ENCODE measurements at places on chromosomes 2 and 18.
A peak's percentile ranks its signal among the peaks of the same experiment; 100 is the strongest.

GRCh38 chr18:47746615-47747014, 183.8 kb downstream of the SMAD2 start:
- ATAC-seq: no peak

- ATAC-seq: peak; percentile 94
Observed at GRCh38 chr2:44616667-44617155, 255.0 kb downstream of the CAMKMT start.

- ATAC-seq: no peak
Observed at GRCh38 chr18:47545613-47546012, 294.2 kb upstream of the SKOR2 start.

- no peak for ATAC-seq
Observed at GRCh38 chr2:127405255-127405610, 13.0 kb upstream of the PROC start.

DNA sequence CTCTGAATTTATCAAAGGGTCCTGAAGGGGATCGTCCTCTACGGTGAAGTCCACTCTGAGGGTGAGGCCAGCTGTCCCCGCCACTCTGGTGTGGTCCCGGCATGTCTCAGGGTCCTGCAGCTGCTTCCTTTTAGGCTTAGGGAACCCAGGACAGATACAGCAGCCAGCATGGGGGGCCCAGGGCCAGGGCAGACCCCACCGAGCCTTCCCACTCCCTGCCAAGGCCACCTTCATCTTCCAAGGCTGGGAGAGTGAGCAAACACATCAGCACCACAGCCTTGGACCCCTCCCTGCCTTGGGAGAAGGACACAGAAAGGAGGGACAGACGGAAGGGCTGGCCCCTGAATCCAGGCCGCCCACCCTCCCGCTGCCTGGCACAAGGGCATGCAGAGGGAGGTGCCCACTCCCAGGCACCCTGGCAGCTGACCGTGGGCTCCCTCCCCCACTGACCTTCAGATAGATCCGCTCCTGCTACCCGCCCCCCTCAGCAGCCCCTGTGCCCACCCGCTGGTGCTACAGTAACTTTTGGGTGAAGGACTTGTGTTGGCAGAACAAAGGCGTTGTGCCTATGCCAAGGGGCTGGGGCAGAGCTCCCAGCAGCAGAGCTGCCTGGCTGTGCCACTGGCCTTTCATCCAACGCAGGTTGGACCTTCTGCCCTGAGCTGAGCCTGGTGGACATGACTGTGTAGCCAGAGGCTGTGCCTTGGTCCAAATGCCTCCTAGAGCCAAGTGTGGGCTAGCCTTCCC, 7.6 kb downstream of the CYP26B1 start:
- ATAC-seq: no peak

GRCh38 chr2:73291461-73292315, 1.7 kb downstream of the EGR4 start:
- ATAC-seq: no peak

- no peak for ATAC-seq
Observed at GRCh38 chr2:233179848-233180366, 71.6 kb upstream of the ATG16L1 start.

DNA sequence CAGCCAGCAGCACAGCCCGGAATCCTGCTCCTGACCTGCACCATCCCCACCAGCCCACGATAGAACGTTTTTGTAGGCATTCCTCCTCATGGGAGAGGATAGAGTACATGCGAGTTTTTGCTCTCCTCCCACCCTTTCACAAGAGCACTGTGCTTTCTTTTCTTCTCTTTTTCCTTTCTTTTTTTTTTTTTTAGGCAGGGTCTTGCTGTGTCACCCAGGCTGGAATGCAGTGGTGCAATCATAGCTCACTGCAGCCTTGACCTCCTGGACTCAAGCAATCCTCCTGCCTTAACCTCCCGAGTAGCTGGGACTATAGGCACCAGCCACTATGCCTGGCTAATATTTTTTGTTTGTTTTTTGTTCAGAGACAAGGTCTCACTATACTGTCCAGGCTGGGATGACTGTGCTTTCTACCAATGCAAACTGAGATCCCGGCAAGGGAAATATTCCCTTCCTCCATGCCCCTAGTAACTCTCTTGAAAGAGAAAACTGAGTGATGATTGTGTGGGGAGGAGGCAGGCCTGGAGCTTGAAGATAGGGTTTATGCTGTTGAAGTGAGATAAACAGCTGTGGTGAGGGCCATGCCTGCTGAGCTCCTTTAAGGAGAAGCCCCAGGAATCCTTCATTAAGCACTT, 82.6 kb upstream of the TXNDC2 start:
- ATAC-seq: no peak

DNA sequence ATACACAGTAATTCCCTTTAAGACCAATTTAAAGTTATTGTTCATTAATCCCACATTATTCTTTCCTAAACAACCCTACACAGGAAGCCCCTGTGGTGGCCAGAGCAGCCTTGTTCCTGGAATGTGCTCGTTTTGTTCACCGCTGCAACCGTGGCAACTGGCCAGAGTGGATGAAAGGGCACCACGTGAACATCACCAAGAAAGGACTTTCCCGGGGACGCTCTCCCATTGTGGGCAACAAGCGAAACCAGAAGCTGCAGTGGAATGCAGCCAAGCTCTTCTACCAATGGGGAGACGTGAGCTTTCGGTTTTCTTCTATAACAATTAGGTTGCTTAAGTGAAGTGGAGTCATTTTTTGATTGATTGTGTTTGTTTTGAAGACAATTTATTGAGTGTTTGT, 101.0 kb downstream of the UNC80 start:
- ATAC-seq: no peak

GRCh38 chr2:204560902-204561301, 15.6 kb downstream of the PARD3B start:
- ATAC-seq: no peak

DNA sequence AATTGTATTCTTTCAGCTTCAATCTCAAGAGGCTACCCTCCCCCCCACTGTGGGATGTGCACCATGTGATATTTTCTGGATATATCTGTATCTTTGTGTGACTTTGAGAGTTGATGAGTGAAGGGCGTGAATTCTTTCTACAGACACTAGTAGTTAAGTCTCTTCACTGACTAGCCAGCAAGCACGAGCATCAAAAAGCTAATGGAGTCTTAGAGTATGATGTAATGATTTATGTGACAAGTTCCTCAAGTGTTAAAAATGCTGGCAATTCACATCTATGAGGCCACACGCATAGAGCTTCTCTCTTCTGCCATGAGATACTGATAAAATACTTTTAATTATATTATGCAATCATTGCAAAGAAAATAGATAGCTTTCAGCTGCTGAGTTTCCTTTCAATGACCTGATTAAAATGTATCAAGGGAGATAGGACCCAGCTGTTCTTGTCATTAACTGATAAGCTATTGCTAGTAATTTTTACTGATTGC, 304.8 kb downstream of the TRIB2 start:
- ATAC-seq: no peak

GRCh38 chr2:54482715-54483114, 26.6 kb downstream of the SPTBN1 start:
- no peak for ATAC-seq

DNA sequence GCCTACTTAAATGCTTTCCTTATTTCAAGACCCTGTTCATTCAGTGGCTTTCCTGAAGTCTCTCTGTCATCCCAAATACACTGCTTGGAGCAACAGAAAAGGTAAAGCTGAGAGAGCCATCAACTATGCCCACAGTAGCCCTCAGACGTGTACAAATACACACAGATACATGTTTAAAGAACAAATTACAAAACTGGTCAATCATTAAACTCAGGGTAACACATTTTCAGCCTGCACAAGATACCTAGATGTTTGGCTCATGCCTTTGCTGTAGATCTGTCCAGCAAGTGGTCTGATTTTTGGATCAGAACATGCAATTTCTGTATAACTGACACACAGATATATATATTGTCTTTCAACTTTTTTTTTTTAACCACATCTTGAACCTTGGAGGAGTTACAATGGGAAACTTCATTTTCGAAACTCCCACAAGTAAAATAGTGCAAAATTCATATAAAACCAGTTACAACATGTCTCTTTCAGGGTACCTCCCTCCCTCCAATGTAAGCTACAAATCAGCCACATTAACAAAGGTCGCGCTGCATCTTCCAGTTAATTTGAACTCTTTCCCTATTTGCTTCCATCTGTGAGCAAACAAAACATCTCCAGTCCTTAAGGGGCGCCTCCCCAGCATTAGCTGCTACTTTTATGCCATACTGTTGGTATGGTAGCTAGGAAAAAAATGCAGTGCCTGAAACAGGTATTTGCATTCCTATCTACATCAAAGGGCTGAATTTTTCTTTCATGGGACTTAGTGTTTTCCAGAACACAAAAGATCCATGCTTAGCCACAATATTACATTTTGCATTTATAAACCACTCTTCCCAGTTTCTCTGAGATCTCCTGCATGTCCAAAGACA, 311.9 kb downstream of the NRXN1 start:
- ATAC-seq: no peak

Data from activated CD4-positive, CD25-positive, alpha-beta regulatory T cell treated with anti-CD3 and anti-CD28 coated beads, Interleukin-2, amount 50 U/mL, for 24 hours (primary cell).